ENCODE measurements at places on chromosomes 13 and 19. TPM values are rescaled to one million over a fixed set of nuclear protein-coding genes. Genes with fewer than 3 reads are reported as not detected.
A peak's percentile ranks its signal among the peaks of the same experiment; 100 is the strongest.

GRCh38 chr13:29709407-29710069 lies 114.0 kb upstream of the SLC7A1 start:
- no peaks in the 10 kb centered on the region for H3K27me3 ChIP-seq
- DNase-seq: no peak
- no peak overlapping the region for H3K4me3 ChIP-seq
- no peaks in the 10 kb centered on the region for H3K36me3 ChIP-seq
- H3K27ac ChIP-seq: no peak overlapping the region

GRCh38 chr19:12801466-12802266 lies at the start of the genes PRDX2 and THSD8:
PRDX2 (minus strand) TSS chr19:12801800; CDS start chr19:12801261, 539 bp downstream.
THSD8 (plus strand) TSS chr19:12802069; CDS start chr19:12802072, 3 bp downstream.
- peaks cover 18% of the 10 kb centered on the region for H3K36me3 ChIP-seq
- H3K4me3 ChIP-seq: peak within 1 kb of the TSS; percentile 90
- peak; percentile 92 for DNase-seq
- peaks cover 16% of the 10 kb centered on the region for H3K4me1 ChIP-seq

DNA sequence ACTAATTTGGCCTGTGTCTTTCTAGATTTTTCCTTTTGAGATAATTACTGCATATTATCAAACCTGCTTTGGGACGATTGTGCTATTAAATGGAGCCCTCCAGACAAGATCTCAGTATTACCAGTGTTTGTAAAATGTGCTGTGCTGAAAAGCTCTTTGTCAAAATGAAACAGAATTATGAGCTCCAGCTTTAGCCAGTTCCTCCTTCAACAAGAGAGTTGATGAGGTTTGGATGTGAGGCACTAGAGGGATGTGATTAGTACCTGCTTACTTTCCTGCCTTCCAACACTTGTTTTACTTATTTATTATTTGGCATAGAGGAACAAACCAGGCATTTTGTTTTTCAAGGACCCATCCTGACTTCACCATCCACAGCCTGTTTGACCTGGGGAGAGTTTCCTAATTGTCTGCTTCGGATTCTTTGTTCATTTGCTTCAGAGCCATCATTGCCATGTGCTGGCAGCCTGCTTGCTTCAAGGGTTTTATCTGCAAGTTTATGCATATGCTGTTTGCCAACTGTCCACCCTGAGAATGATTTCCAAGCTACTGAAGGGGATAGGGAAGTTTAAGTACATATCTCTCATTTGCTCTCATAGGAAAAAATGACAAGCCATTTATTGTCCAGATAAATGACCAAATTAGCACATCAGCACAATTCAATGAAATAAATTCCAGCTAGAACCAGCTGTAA lies 32.9 kb upstream of the CPB2 start:
- no peaks in the 10 kb centered on the region for H3K27me3 ChIP-seq
- no peaks in the 10 kb centered on the region for H3K4me1 ChIP-seq
- no peak for DNase-seq
- no peak overlapping the region for H3K27ac ChIP-seq

DNA sequence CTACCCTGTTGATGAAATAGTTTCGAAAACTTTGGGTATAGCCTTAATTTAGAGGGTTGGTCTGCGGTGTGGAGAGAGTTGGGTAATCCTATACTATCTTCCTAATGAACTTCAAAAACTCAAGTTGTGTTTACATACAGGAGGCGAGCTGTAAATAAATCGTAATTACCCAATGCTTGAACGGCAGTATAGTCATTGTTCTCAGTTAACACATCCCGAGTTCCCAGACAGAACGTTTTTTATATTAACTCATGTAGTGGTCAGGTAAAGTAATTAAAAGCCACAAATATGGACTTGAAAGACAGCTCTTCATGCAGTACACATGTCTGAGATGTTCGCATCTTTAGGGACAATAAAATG lies 1.5 kb downstream of the PDS5B start:
- H3K4me3 ChIP-seq: peak overlapping the region; percentile 74
- no peak for DNase-seq
- H3K4me1 ChIP-seq: peaks cover 20% of the 10 kb centered on the region

- no peaks in the 10 kb centered on the region for H3K4me1 ChIP-seq
- H3K27ac ChIP-seq: no peak overlapping the region
- peak; percentile 33 for DNase-seq
- H3K36me3 ChIP-seq: peaks cover 81% of the 10 kb centered on the region
- H3K4me3 ChIP-seq: no peak overlapping the region
- no peaks in the 10 kb centered on the region for H3K27me3 ChIP-seq
Measured at GRCh38 chr13:110179116-110179856, 127.7 kb downstream of the COL4A1 start.

DNA sequence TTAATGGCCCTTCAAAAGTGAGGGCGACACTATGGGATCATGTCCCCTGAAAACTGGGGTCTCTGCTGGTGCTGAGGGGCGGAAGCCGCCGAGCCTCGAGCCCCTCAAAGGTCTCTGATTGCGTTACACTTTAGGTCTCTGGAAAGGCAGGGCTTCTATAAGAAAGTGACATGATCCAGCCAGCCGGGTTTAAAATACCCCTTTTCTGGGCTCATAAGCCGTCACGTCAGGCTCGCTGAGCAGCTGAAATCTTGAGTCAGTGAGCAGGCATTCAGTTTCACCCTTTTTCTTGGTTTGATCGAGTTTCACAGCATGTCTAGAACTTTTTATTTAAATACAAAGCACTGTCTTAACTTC lies 600 bp upstream of the HMGB1 start:
- H3K27me3 ChIP-seq: no peaks in the 10 kb centered on the region
- no peak for DNase-seq
- no peak overlapping the region for H3K27ac ChIP-seq
- peaks cover 18% of the 10 kb centered on the region for H3K36me3 ChIP-seq

The LHB gene
- not detected for total RNA-seq

The CGB3 gene
- total RNA-seq: not detected

The ICAM4 gene
- 11.1 TPM for total RNA-seq

The KLHL1 gene
- not detected for total RNA-seq

The IGSF23 gene
- not detected for total RNA-seq

The FUT2 gene
- 0.81 TPM for total RNA-seq
